ENCODE measurements at places on chromosomes 13 and 19.

- DNase-seq, result no peak
These were observed 22.8 kb downstream of the RFX1 start for GRCh38 chr19:13983213-13983889.

GRCh38 chr13:21232196-21232595 lies 55.7 kb downstream of the MRPL57 start:
- no peak for DNase-seq

DNA sequence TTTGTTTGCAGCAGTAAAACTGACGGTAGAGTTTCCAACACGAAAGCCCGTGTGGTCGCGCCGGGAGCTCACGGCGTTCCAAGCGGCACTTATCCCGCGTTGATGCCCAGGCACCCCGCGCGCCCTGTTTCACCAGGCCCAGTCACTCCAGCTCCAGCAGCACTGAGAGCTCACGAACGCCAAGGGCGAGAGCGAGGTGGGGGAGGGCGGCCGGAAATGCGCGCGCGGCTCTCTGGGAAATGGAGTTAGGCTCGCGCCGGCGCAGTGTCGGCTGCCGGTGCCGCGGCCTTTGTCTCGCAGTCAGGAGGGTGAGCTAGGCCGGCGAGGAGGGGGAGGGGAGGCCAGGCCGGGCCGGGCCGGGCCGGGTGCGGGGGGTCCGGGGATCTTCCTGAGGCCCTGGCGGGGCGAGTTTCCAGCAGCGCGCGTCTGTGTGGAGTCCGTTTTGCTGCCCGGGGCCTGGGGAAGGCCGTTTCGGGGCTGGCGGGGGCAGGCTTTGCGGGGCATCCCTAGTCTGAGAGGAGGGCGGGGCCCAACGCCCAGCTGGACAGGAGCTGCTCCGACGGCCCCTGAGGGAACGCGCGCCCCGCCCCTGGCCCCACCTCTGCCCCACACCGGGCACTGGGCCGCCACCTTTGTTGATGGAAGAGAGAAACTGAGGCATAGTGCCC lies at the start of gene ZNF135:
Gene ZNF135 (plus strand): TSS at position 280 of the 668 bp plus-strand sequence. CDS start 721 bp downstream, outside the sequence.
- peak; percentile 73 for DNase-seq

GRCh38 chr13:45341034-45341798 lies at the start of gene TPT1:
Gene TPT1 (minus strand): TSS chr13:45341183. CDS start chr13:45341069, 114 bp downstream.
- DNase-seq, result peak; percentile 99

- DNase-seq, result peak; percentile 32
These were observed 40.5 kb downstream of the DZIP1 start for GRCh38 chr13:95603887-95604555.

GRCh38 chr13:37640499-37640898 lies 41.9 kb upstream of the POSTN start:
- DNase-seq, result peak; percentile 79

DNA sequence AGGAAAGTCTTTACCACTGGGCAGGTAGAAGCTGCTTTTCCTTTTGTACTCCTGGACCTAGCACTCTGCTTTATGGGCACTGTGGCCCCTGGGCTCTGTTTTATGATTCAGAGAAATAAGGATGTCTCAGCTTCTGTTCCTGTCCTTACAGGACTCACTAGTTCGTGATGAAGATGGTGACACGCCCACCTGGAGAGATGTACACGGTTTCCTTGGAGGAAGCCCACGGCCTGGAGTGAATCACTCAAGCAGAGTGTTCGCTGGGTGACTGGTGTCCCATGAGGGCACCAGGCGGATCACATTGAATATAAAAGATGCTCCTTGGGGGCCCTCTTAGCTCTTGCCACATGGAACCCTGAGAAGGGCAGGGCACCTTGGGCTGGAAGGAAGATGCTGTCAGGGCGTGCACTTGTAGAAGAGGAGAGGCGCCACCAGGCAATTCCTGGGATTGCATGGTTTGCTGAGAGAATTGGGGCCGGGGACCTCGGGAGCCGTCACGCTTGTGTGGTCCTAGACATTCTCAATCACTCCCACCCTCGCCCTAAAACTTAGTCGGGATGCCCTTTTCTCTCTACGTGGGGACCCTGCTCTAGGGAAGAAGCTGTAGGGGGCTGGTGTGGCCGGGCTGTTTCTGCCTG lies 202.6 kb downstream of the TSHZ3 start:
- DNase-seq, result peak; percentile 34

- DNase-seq, result no peak
These were observed 95.4 kb downstream of the RNASEH2B start for GRCh38 chr13:51004918-51005460.

- DNase-seq, result peak; percentile 34
These were observed 99.7 kb upstream of the MIR17HG start for GRCh38 chr13:91247768-91248167.

DNA sequence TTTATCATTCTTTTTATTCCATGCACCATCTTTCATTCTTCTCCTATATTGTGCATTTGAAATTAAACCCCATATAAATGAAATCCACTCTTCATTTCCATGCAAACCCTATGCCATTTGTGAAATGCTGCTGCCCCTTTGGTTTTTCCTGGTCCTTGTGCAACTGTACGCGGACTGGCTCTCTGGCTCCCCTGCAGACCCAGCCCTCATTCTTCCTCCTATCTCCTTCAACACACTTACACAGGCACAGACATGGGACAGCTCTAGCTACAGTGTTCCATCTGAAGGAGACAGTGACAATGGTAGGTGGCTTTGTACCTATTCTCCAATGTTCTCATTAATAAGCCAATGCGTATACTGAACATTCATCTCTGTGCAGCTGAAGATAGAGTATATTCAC lies 81.6 kb downstream of the ESD start:
- DNase-seq, result no peak

- no peak for DNase-seq
These were observed 46.3 kb downstream of the CCNE1 start for GRCh38 chr19:29858000-29858596.

DNA sequence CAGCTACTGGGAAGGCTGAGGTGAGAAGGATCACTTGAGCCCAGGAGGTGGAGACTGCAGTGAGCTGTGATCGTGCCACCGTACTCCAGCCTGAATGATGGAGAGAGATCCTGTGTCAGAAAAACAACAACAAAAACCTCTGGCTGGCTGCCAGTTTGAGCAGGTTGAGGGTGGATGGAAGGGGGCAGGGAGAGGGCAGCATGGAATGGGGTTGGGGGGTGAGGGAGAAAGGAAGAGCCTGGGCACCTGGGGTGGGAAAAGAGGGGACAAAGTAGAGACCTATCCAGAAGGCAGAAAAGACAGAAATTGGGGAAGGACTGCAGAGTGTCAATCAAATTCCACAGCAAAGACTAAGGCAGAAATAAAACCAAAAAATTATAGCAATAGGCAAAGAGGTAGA lies 4.7 kb downstream of the SLC1A5 start:
- no peak for DNase-seq

DNA sequence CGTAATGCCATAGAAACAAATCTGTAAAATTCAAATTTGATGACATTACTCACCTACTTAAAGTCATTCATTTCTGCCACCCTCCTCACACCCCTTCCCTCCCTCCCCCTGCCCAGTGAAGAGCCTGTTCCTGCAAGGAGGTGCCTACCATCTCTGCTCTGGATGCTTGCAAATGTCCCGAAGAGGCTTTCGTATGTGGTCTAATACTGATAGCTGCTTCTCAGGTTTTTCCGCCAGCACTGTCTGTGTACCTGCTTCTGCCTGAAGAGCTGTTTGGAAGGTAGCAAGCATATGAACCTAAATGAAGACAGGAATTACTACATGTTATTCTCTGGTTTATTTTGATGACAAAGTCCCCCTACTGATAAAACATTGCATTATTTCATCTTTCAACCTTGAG lies 57.1 kb downstream of the GPALPP1 start:
- DNase-seq, result no peak

DNA sequence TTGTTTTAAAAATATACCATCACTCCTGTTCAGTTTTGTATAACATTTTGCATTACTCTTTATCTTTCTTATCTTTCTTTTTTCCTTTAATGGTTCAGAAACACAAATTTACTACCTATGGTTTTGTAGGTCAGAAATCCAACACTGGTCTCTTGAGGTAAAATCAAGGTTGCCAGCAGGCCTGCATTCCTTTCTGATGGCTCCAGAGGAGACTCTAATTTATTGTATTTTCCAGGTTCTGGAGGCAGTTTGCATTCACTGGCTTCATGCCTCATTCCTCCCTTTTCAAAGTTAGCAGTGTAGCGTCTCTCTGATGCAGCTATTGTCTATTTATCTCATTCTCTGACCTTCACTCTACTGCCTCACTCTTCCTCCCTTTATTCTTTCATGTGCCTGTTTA lies 767.4 kb downstream of the SLITRK6 start:
- no peak for DNase-seq

- no peak for DNase-seq
These were observed 1.0 kb upstream of the NAT14 start for GRCh38 chr19:55483706-55484592.

- DNase-seq, result peak; percentile 3
These were observed 511.8 kb upstream of the NBEA start for GRCh38 chr13:34430294-34430693.

GRCh38 chr19:11387162-11388034 lies 3.3 kb upstream of the EPOR start:
- DNase-seq, result no peak
